Breast epithelium (tissue), 4 donors: ENCODE measurements at places on chromosomes 2 and 18. TPM values are rescaled to one million over a fixed set of nuclear protein-coding genes. Genes with fewer than 3 reads are reported as not detected.
A peak's percentile ranks its signal among the peaks of the same experiment; 100 is the strongest.

GRCh38 chr18:24940416-24940815 lies 411.6 kb downstream of the ZNF521 start:
- DNase-seq: no peak

- no peak for DNase-seq
These were observed 1235.7 kb downstream of the DPP10 start for GRCh38 chr2:115678129-115678528.

DNA sequence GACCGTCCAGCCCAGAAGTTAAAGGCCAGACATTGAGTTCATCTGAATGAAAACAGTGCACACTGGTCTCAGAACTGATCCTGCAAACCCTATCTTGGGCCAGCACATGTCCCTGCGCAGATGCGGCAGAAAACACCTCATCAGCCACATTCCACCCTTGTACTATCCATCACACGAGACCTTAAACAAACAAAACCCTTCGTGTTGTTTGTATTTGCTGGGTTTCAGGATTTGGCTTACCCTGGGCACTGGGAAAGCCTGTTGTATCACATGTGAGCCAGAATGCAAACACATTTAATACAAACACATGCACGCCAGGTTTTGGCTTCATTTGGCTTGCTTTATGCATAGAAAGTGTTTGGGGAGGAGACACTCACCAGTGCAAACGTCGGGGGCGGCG lies 12.5 kb downstream of the WIPF1 start:
- no peak for DNase-seq

- DNase-seq: peak; percentile 54
These were observed 1.5 kb downstream of the ERBB4 start for GRCh38 chr2:212536817-212537725.

GRCh38 chr2:197197895-197198311 lies 112.7 kb downstream of the ANKRD44 start:
- no peak for DNase-seq

GRCh38 chr2:144703852-144704708 lies 184.2 kb upstream of the ZEB2 start:
- no peak for DNase-seq

- DNase-seq: no peak
These were observed 75.6 kb upstream of the EPB41L3 start for GRCh38 chr18:5619376-5619775.

Gene NEU4
- 3.0 TPM for total RNA-seq

Gene RTP5
- total RNA-seq: 0.15 TPM

Gene BMP10
- total RNA-seq: not detected

Gene EPB41L3
- total RNA-seq: 35.4 TPM

Gene RPE
- 68.2 TPM for total RNA-seq
